ENCODE measurements at places on chromosomes 2 and 18. TPM values are rescaled to one million over a fixed set of nuclear protein-coding genes. Genes with fewer than 3 reads are reported as not detected.

- no peak for DNase-seq
- H3K27me3 ChIP-seq: peaks cover 2% of the 10 kb centered on the region
- H3K27ac ChIP-seq: no peak overlapping the region
- H3K36me3 ChIP-seq: no peaks in the 10 kb centered on the region
- H3K4me3 ChIP-seq: no peak overlapping the region
- H3K4me1 ChIP-seq: no peaks in the 10 kb centered on the region
These were observed 43.7 kb downstream of the TGIF1 start for GRCh38 chr18:3493501-3494244.

DNA sequence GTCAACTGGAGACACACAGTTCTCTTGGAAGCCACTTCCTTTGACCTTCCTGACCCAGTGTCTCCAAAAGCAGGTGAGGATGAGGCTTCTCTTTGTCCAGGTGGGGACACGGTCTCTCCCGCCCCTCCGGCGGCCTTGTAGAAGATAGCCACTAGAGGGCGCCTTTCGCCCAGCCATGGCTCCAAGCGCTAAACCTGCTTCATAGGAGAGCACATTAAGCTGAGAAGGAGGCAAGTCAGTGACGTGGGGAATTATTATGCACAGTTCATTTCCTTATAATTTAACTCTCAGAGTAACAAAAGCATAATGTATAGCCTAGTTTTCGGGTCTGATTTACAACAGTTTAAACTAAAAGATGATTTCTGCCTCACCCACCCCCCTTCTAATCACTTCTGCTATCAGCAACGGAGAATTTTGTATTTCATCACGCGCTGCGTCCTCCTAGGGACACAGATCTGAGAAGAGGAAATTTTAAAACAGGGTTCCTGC is 208.7 kb downstream of the ICOS start:
- peaks cover 4% of the 10 kb centered on the region for H3K4me1 ChIP-seq
- H3K27ac ChIP-seq: no peak overlapping the region
- peak; percentile 78 for DNase-seq
- no peaks in the 10 kb centered on the region for H3K27me3 ChIP-seq

- H3K4me1 ChIP-seq: no peaks in the 10 kb centered on the region
- H3K27ac ChIP-seq: no peak overlapping the region
- no peaks in the 10 kb centered on the region for H3K36me3 ChIP-seq
- H3K27me3 ChIP-seq: no peaks in the 10 kb centered on the region
- H3K4me3 ChIP-seq: no peak overlapping the region
These were observed 54.4 kb upstream of the GRB14 start for GRCh38 chr2:164675687-164676086.

- H3K4me3 ChIP-seq: no peak overlapping the region
- H3K27ac ChIP-seq: no peak overlapping the region
- H3K36me3 ChIP-seq: no peaks in the 10 kb centered on the region
- DNase-seq: peak; percentile 79
These were observed 31.6 kb downstream of the TWSG1 start for GRCh38 chr18:9366126-9366714.

Gene ID2
- 4.1 TPM for total RNA-seq

Gene REG1B
- total RNA-seq: not detected

Gene TWIST2
- total RNA-seq: 1.2 TPM

GRCh38 chr18:55449412-55450140 is 138.4 kb downstream of the TCF4 start:
- no peak overlapping the region for H3K27ac ChIP-seq
- DNase-seq: no peak
- no peaks in the 10 kb centered on the region for H3K4me1 ChIP-seq
- H3K27me3 ChIP-seq: no peaks in the 10 kb centered on the region

Gene M1AP
- total RNA-seq: not detected

GRCh38 chr2:8096484-8096883 is 585.4 kb upstream of the ID2 start:
- H3K36me3 ChIP-seq: no peaks in the 10 kb centered on the region
- no peak for DNase-seq
- H3K27ac ChIP-seq: no peak overlapping the region
- no peaks in the 10 kb centered on the region for H3K4me1 ChIP-seq
- H3K4me3 ChIP-seq: no peak overlapping the region

- H3K27ac ChIP-seq: no peak overlapping the region
- no peak overlapping the region for H3K4me3 ChIP-seq
- H3K36me3 ChIP-seq: no peaks in the 10 kb centered on the region
- H3K4me1 ChIP-seq: no peaks in the 10 kb centered on the region
These were observed 226.9 kb upstream of the DTNA start for GRCh38 chr18:34483198-34483597.

Gene NT5C1B
- not detected for total RNA-seq

DNA sequence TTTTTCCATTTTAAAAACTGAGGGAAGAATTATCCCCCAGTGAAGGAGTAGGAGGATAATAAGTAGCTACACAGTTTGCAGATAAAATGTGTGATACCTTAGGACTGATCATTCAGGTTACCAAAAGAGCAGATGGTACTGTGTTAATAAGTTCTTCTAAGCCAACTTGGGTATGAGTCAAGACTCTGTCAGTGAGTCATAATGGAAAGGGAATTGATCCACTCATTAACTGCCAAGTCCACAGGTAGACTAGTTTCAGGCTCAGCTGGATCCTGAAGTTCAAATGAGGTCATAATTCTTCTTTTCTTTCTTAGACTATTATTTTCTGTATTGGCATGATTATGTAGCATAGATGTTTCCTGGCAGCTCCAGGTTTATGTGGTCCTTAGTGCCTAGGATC is 142.4 kb upstream of the ALPP start:
- H3K27ac ChIP-seq: no peak overlapping the region
- no peaks in the 10 kb centered on the region for H3K4me1 ChIP-seq
- no peak for DNase-seq

Gene UGT1A9
- not detected for total RNA-seq

DNA sequence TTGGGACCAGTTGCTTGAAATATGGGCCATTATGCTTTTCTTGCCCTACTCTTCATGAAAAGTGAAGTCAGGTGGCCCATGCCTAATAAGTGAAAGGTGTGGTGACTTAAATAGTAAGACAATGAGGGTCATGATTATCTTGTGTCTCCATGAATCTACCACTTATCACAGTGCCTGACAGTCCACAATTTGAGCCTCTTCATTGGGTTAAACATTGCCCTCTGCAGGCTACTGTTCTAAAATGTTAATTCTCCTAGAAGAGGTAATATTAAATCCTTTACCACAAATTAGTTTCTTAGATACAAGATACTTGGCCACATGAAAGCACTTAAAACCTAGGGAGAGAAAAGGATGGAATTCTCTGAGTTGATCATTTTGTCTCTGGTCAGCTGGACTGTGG is 4.0 kb downstream of the EGR4 start:
- H3K4me1 ChIP-seq: no peaks in the 10 kb centered on the region
- no peaks in the 10 kb centered on the region for H3K36me3 ChIP-seq
- H3K27ac ChIP-seq: no peak overlapping the region
- H3K27me3 ChIP-seq: peaks cover 85% of the 10 kb centered on the region
- no peak overlapping the region for H3K4me3 ChIP-seq
- no peak for DNase-seq

Gene ABCB11
- 0.44 TPM for total RNA-seq

- no peak overlapping the region for H3K4me3 ChIP-seq
- no peaks in the 10 kb centered on the region for H3K36me3 ChIP-seq
- no peaks in the 10 kb centered on the region for H3K27me3 ChIP-seq
- H3K4me1 ChIP-seq: no peaks in the 10 kb centered on the region
These were observed 142.8 kb upstream of the LMAN1 start for GRCh38 chr18:59501920-59502273.

Gene DYNAP
- not detected for total RNA-seq

Data from endothelial cell of umbilical vein (primary cell).